ENCODE measurements at places on chromosomes 3 and 15. TPM values are rescaled to one million over a fixed set of nuclear protein-coding genes. Genes with fewer than 3 reads are reported as not detected.

DNA sequence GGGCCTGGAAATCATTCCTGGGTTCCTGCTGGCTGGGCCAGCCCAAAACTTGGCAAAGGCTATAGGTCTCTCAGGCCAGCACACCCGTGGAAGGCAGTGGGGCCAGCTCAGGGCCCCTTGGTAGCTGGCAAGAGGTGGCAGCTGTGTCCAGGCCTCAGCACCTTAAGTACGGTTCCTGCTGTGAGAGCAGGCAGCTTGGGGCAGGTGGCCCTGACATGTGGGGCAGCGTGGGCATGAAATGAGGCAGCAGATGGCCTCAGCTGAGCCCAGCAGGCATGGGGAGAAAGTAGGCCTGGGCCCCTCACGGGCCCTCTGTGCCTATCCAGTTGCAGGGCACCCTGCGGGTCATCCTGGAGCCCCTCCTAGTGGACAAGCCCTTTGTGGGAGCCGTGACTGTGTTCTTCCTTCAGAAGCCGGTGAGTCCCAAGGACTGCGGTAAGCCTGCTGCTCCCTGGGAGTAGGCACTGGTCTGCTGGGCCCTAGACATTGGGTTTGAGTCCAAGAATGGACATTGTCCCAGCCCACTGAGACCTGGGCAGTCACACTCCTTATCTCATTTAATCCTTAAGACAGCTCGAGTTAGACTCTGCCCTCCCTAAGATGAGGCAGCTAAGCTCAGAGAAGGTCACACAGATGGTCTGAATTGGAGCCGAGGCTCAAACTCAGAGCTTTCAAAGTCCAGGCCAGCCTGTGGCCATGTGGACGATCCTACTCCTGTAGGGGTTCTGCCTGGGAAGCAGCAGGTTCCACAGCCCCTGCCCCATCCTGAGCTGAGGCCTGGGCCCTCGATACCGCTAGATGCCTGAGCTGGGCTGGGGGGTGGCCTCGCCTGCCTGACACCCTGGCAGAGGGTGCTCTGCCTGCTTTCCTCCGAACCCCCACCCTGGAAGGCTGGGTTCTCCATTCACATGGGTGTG, 25.5 kb downstream of the ESYT3 start:
- no peak for DNase-seq

The IGSF10 gene
- total RNA-seq = not detected

DNA sequence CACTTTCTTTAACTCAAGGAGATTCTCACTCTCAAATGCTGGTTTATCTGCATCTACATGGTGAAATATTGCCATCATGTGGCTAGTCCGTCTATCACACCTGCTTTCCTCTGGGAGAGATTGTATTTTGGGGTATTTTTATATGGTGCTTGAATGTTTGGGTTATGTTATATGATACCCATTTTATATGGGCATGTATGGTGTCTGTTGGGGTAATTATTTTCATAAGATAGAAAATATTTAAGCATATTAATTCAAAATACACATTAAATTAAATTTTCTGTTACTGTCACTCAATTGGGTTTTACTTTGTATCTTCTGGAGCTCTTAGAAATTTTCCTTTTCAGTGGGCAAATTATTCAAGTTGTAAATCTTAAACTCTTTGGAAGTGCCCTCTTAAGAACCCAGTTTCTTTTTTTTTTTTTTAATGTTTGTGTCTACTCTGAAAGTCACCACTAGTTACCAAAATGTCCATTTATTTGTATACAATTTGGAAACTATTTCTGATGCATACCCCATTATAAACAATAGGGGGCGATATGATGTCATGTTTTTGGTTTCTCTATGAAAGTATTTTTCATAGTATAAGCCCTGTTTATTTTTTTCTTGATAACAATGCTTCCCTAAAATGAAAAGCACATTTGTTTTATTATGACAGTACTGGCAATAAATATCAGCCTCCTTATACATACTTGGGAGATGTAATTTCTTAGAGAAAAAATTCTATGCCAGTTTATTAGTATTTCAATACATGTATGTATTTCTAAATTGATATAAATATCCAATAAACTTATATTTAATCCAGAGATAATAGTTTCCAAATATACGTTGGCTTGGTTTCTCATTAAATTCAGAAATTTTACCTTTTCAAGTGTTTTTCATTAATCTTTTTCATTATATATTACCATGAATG, 36.1 kb upstream of the PLSCR5 start:
- DNase-seq = peak; percentile 61

DNA sequence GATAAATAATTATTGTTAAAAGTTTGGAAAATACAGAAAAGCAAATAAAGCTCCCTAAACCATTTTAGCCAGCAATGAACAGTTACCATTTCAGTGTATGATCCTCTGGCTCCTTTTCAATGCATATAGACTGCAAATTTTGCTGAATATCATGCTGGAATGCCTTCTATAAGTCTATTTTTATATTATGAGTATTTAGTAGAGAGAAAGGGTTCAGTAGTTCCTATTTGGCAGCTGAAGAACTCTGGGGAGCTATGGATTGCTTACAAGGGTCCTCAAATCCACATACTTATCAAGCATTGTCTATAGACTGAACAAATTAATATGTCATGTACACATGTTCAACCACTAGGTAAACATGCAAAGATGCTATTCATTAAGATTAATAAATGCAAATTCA, 46.1 kb downstream of the LRRC3B start:
- DNase-seq = no peak

The GRM2 gene
- not detected for total RNA-seq

Measured in GM23248 (cell line).